ENCODE measurements at places on chromosomes 1 and 21.

- DNase-seq: no peak
Observed at GRCh38 chr21:44267655-44268142, 6.0 kb upstream of the DNMT3L start.

DNA sequence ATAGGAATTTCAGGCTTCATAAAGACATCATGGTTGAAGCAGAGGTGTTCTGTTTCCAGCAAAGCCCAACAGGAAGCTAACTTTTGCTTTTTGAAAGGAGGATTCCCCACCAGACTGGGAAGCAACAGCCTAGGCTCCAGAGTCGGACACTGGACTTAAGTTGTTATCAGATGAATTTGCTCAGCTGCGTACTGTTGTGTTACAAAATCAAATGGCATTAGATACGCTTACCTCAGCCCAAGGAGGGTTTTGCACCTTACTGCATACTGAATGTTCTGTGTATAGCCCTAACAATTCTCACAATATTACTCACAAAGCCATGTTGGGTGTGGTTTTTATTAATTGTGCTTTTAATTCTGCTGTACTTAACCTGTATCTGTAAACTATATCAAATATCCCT is 547 bp upstream of the CHIA start:
- DNase-seq: no peak

DNA sequence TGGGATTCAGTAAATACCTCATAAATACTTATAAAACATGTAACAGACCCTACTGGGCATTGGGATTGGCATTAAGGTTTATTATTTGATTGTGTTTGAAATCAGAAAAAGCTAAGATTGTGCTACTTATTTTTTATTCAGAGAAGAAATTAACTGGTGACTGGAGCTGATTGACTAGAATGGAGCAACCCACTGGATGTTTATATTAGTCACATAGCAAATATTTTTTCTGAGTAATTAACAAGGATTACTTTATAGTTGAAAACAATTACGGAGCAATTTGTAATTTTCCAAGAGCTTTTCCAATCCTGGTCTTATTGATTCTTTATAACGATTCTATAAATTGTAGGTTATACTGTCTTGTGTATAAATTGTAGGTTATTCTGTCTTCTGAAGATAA is 208.7 kb downstream of the HLX start:
- DNase-seq: no peak

- no peak for DNase-seq
Observed at GRCh38 chr1:224507771-224508523, 73.3 kb upstream of the WDR26 start.

DNA sequence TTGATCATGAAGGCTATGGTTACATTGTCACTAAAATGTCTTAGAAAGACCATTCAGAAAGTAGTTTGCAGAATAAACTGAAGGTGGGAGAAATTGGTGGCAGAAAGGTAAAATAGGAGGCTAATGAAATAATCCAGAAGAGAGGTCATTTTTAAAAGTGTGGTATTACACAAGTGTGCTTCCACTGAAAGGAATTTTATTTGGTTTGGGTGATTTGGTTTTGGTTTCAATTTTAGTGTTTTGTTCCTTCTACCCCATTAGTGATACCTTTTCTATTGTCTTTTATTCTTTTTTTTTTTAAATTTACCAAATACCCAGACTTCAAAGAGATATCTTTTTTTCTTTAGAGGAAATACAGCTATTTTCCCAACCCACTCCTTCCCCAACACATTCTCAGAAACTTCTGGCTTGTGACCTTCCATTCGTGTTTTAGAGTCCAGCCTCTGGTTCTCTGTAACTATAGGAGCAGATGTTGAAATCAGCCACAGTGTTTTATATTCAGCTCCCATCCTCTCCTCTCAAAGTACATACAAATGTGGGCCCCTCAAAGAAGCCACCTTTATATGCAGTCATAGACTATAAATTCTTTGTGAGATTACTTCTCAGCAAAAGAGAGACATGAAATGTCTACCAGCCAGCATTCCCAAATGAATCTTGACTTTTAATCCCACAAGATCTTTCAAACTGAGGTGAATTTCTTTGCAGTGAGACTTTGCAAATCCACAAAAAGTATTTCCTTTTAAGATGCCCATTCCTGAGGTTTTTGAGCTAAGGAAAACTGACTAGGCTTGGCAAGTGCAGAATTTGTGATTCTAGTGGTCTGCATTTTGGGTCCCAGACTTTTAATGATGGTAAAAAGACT is 42.0 kb upstream of the PALMD start:
- no peak for DNase-seq

DNA sequence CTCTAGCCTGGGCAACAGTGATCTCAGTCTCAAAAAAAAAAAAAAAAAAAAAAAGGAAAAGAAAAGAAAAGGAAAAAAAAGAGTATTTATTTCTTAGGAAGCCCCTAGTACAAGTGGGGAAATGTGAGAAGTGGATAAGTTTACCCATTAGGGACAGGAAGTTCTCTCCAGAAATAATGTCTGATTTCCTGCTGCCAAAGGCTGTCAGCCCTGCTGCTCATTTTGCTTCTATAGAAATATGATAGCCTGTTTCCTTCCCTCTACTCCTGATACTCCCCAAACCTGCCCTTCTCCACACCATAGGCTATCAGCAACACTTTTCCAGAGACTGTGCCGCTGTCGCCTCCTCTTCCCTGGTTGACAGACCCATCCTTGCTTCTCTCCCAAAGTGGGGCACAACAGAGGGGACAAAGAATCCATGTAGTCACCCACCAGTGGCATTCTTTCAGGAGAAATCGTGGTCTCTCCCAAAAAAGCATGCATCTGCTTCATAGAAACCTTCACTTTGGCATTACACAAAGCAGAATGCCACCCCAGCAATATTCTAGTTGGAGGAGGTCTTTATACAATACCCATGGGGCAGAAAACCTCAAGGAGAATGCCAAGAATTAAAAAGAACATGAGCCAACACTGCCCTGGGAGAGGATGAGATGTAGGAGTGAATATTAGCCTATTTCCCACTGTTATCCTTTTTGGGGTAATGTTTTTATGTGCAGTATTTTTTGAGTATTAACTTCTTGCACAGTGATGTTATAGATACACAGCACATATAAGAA is 166.3 kb upstream of the NR5A2 start:
- no peak for DNase-seq

- no peak for DNase-seq
Observed at GRCh38 chr1:232591344-232591743, 38.6 kb downstream of the SIPA1L2 start.

DNA sequence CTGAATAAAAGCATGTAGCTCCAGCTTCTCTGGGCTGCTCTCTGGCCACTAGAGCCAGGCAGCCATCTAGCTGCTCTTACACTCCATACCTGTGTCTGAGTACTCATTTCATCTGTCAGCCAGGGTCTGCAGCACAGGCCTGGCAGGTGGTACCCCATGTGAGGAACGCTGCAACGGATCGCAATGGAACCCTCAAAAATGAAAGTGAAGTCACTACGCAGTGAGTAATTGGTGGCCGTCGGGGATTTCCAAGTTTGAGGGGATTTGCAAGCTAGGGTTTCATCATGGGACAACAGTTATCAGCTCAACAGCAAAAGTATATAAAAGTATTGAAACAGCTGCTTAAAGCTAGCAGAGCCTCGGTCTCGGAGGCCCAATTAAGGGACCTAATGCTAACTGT is 186.7 kb downstream of the HFM1 start:
- no peak for DNase-seq

All from stimulated activated CD4-positive, alpha-beta T cell treated with anti-CD3 and anti-CD28 coated beads, Interleukin-15, amount 100 ng/mL, for 48 hours (primary cell).